ENCODE measurements at places on chromosomes 4 and X. TPM values are rescaled to one million over a fixed set of nuclear protein-coding genes. Genes with fewer than 3 reads are reported as not detected.

PRDX4 gene
- total RNA-seq: 211 TPM

IL21 gene
- not detected for total RNA-seq

TCEAL5 gene
- total RNA-seq: not detected

DNA sequence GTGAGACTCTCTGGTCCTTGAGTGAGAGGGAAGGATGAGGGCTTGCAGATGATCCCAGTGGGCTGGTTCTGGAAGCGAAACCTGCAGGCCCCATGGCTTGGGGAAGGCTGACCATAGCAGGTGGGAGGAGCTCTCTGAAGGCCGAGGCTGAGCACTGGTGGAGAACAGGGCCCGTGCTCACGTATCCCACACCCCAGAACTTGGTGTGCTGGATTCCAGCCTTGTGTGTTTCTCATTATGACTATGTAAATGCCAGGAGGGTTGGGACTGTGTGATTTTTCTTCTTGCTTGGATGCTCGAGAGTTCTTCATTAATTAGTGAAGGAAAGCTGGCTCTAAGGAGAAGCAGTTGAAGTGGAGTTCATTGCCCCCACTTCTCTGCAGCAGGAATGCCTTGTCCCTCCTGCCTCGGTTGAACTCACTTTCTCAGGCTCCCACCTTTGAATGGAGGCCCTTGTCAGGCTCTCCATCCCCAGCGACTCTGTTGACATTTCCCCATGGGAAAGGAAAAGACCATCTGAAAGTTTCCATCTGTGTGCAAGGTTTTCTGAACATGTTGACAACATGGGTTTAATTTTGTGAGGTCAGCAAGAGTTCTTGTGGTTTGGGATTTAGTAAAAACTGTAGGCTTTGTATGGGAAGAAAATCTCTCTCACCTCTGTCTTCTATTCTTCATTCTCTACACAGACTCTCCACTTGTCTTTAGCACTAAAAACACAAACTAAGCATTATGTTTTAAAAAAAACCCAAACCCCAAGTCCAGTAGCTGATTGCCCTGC lies 57.7 kb downstream of the TBL1X start:
- DNase-seq: no peak

GRCh38 chr4:106316773-106317409 lies 541 bp downstream of the AIMP1 start:
- DNase-seq: peak; percentile 10

DNA sequence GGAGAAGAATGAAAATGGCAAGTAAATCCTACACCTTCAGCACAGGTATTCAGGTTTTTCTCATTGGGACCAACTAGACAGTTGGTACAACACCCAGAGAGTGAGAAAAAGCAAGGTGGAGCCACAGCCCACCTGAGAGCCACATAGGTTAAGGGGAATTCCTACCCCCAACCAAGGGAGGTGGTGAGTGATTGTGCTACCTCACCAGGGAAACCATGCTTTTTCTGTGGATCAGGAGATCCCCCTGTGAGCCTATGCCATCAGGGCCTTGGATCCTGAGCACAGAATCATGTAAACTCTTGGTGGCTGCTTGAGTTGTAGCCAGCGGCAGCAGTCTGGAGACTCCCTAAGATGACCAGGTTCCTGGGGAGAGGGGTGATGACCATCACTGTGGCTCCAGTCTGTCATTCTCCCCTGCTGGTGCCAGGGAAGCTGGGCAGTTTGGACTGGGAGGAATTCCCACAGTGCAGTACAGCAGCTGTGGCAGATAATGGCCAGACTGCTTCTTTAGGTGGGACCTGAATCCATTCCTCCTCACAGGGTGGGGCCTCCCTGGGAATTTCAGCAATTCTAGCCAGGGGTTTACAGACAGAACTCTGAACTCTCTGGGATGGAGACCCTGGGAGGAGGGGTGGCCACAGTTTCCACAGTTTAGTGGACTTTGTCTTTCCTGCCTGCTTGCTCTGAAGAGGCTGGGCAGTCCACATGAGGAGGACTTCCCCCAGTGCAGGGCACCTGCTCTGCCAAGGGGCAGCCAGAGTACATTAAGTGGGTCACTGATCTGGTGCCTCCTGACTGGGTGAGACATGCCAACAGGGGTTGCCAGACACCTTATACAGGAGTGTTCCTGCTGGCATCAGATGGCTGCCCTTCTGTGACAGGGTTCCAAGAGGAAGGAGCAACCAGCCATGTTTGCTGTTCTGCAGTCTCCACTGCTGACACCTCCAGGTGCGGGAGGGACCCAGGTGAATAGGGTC lies 43.2 kb downstream of the PARM1 start:
- DNase-seq: no peak

DNA sequence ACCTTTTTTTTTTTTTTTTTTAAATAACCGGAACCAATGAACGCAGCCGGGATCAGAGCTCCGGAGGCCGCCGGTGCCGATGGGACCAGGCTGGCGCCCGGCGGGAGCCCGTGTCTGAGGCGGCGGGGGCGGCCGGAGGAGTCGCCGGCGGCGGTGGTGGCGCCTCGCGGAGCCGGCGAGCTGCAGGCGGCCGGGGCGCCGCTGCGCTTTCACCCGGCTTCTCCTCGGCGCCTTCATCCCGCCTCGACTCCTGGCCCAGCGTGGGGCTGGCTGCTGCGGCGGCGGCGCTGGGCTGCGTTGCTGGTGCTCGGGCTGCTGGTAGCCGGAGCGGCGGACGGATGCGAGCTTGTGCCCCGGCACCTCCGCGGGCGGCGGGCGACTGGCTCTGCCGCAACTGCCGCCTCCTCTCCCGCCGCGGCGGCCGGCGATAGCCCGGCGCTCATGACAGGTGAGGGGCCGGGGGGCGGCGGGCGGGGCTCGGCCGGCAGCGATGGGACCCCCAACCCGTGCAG lies 337 bp downstream of the STIM2 start:
- DNase-seq: no peak

DNA sequence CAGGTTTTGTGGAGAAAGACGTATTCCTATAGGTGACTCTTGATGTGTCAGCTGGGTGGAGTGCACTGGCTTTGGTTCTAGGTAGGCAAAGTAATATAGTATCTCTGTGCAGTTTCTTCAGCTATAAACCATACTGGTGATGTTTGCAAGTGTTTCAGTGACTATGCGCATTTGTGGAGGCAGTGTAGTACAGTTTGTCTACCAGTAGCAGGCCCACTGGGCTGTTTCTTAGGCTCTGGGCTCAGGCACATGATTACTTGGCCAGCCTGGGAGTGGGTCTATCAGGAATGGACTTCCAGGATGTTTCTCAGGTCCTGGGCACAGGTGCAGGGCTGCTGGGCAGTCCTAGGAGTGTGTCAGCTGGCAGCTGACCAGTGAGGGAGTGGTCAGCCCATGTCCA lies 51.9 kb upstream of the INTU start:
- DNase-seq: no peak

DNA sequence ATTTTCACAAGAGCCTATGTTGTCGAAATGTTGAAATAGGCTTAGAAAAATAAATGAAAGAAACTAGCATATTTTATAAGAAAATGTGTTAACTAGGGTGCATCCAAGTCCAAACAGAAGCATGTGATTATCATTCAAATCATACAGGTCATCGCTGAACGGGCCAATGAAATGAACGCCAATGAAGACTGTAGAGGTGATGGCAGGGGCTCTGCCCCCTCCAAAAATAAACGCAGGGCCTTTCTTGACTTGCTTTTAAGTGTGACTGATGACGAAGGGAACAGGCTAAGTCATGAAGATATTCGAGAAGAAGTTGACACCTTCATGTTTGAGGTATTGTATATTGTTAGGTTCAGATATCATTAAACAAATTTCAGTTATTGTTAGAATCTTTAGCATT lies 9.6 kb downstream of the CYP4V2 start:
- DNase-seq: no peak

DNA sequence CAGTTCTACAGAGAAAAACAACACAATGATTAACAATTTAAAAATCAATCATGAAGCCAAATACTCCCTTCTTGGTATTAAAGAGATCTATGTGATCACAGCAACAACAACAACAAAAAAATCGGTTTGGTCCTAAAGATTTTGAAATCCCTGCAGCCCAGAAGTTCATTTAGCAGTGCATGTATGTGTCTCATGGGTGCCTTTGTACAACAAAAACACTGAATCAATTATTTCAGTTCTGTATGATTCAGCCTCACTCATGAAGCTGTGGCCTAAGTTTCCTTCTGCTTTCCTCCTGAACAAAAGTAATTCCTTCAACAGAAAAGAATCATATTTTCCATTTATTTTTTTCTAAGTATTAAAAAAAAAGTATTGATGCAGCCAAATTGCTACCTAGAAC lies 393.4 kb upstream of the NDST3 start:
- no peak for DNase-seq

DNA sequence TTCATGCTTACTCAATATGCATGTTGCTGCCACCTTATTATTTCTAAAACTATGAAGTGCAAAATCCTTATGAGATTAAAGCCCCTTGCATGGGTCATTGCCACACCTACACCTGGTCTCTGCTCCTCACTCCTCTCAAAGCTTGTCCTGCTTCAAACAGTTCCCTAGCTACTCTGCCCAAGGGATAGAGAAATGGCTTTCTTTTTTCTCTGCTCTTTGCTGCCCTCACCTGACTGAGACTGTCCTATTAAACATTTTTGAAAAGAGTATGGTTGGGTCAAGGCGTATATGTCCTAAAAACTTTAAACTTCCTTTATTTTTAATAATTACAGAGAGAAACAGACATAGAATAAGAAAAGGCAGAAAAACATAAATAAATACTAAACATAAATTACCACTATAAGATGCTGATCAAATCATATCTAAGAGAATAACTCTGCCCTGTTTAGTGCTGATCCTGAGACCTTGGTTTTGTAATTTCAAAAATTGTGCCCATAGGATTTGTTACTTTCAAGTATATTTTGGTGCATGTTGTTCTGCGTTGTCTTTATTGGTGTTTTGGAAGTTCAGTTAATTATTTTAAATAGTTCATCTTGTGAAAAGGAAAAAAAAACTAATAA lies 704.9 kb upstream of the PABPC4L start:
- DNase-seq: no peak

DNA sequence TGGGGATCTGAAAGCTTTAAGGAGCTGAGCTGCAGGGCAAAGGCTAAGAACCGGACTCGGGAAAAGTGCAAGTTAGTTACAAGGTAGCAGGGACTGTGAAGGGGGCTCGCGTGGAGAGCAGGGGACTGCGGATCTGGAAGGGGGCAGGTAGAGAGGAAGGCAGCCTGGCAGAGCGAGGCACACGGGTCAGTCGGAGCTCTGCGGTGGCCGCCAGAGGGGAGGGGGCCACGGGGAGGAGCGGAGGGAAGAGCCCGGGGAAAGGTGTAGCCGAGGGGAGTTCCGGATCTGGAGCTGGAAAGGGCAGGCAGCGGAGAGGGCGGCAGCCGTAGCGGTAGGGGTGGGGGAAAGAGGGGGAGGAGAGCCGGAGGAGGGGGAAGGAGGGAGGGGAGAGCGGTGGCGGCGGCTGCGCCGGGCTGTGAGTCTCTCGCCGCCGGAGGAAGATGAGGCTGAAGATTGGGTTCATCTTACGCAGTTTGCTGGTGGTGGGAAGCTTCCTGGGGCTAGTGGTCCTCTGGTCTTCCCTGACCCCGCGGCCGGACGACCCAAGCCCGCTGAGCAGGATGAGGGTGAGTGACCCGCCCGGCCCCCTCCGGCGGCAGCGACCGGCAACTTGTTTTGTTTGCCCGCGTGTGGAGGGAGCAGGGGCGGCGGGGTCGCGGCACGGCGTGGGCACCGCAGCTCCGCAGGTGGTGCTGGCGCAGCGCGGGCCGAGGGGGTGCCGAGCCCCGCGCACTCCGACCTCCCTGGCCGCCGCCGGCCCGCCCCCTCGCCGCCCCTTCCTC lies at the start of gene GALNT7:
TSS of gene GALNT7 (plus strand) at position 416 of the 782 bp plus-strand sequence. CDS start at position 441, 25 bp downstream.
- DNase-seq: peak; percentile 69

DNA sequence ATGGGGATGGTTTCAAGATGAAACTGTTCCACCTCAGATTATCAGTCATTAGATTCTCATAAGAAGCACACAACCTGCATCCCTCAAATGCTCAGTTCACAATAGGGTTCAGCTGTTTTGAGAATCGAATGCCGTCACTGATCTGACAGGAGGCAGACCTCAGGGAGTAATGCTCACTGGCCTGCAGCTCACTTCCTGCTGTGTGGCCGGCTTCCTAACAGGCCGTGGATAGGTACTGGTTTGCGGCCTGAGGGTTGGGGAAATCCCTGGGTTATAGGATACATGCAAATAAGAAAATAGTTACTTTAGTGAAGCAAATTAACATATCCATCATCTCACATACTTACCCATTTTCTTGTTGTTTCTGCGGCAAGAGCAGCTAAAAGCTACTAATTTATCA lies 160.4 kb downstream of the MAD2L1 start:
- no peak for DNase-seq
